ENCODE measurements at places on chromosomes 12 and 14. TPM values are rescaled to one million over a fixed set of nuclear protein-coding genes. Genes with fewer than 3 reads are reported as not detected.

GLI1 gene
- polyA plus RNA-seq = not detected

- peaks cover 9% of the 10 kb centered on the region for H3K36me3 ChIP-seq
- peak; percentile 69 for DNase-seq
- H3K27me3 ChIP-seq = no peaks in the 10 kb centered on the region
- no peaks in the 10 kb centered on the region for H3K4me1 ChIP-seq
- no peak overlapping the region for H3K4me3 ChIP-seq
- no peak overlapping the region for H3K27ac ChIP-seq
Measured at GRCh38 chr14:49615776-49616175, 4.7 kb downstream of the RPL36AL start.

ARF3 gene
- 102 TPM for polyA plus RNA-seq

- no peaks in the 10 kb centered on the region for H3K4me1 ChIP-seq
- peaks cover 8% of the 10 kb centered on the region for H3K36me3 ChIP-seq
- DNase-seq = no peak
- no peak overlapping the region for H3K27ac ChIP-seq
- no peaks in the 10 kb centered on the region for H3K27me3 ChIP-seq
Measured at GRCh38 chr14:75041613-75042012, 9.7 kb downstream of the MLH3 start.

DNA sequence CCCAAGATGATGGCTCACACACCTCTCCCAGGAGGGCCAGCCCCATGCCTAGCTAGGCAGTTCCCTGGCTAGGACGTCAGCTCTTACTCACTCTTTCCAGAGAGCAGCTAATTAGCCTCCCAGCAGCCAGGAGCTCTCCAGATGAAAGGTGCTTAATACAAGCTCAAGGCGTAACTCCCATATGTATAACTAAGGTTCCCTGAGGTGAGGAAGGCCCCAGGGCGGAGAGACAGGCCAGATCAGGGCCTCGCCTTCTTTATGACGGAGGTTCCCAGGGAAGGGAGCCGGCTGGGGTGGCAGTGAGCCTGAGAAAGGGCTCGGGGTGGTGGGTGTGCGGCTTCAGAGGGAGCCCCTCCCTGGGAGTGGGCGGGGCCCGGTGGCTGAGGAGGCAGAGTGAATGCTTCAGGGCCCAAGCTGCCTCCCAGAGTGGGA, 26.4 kb upstream of the ZFP36L1 start:
- H3K27me3 ChIP-seq = no peaks in the 10 kb centered on the region
- DNase-seq = peak; percentile 46
- peaks cover 26% of the 10 kb centered on the region for H3K4me1 ChIP-seq

DNA sequence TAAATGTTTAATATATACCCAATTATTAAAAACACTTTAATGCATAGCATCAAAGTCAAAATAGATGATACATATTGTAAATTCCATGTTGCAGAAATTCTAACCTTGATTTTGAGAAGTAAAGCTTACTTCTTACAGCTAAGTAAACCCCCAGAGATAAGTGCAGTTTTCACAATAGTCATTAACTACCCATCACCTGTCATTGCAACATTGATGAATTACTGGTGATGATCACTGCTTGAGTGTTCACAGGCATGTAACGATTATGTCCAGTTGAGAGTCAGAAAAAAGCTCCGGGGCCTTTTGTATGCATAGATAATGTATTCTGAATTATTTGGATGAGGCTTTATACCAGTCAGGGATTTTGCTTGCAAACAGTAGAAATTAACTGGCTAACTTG, 67.7 kb downstream of the ZNF664 start:
- no peaks in the 10 kb centered on the region for H3K4me1 ChIP-seq
- no peak for DNase-seq
- H3K27ac ChIP-seq = no peak overlapping the region
- H3K36me3 ChIP-seq = no peaks in the 10 kb centered on the region

DNA sequence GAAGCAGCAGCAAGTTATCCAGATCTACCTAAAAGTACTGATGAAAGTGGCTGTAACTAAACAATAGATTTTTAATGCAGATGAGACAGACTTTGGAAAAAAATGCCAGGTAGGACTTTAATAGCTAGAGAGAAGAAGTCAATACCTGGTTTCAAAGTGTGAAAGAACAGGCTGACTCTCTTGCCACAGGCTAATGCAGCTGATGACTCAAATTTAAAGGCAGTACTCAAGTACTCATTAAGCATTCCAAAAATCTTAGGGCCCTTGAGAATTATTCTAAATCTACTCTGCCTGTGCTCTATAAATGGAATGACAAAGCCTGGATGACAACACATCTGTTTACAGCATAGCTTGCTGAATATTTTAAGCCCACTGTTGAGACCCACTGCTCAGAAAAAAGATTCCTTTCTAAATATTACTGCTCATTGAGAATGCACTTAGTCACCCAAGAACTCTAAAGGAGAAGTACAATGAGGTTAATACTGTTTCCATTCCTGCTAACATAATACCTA, 68.6 kb upstream of the SYT1 start:
- no peaks in the 10 kb centered on the region for H3K4me1 ChIP-seq
- H3K4me3 ChIP-seq = no peak overlapping the region
- H3K36me3 ChIP-seq = no peaks in the 10 kb centered on the region
- H3K27ac ChIP-seq = no peak overlapping the region
- H3K27me3 ChIP-seq = no peaks in the 10 kb centered on the region

GRCh38 chr14:68958553-68958952, 20.5 kb downstream of the ACTN1 start:
- H3K27ac ChIP-seq = no peak overlapping the region
- no peaks in the 10 kb centered on the region for H3K27me3 ChIP-seq
- DNase-seq = no peak
- H3K36me3 ChIP-seq = no peaks in the 10 kb centered on the region
- peaks cover 12% of the 10 kb centered on the region for H3K4me1 ChIP-seq

MFAP5 gene
- 0.10 TPM for polyA plus RNA-seq

ARMH4 gene
- 78.1 TPM for polyA plus RNA-seq

- DNase-seq = peak; percentile 69
- H3K27ac ChIP-seq = no peak overlapping the region
- H3K4me3 ChIP-seq = no peak overlapping the region
- H3K27me3 ChIP-seq = no peaks in the 10 kb centered on the region
- H3K36me3 ChIP-seq = no peaks in the 10 kb centered on the region
Measured at GRCh38 chr12:20119596-20120402, 248.5 kb upstream of the PDE3A start.

CD163 gene
- not detected for polyA plus RNA-seq

KLC1 gene
- 190 TPM for polyA plus RNA-seq

GRCh38 chr12:67942724-67943123, 46.5 kb upstream of the IFNG-AS1 start:
- peaks cover 30% of the 10 kb centered on the region for H3K4me1 ChIP-seq
- no peaks in the 10 kb centered on the region for H3K27me3 ChIP-seq
- H3K27ac ChIP-seq = peak overlapping the region; percentile 82
- no peaks in the 10 kb centered on the region for H3K36me3 ChIP-seq
- H3K4me3 ChIP-seq = no peak overlapping the region

GRCh38 chr12:42422785-42423184, 96.8 kb downstream of the PPHLN1 start:
- no peak for DNase-seq
- no peaks in the 10 kb centered on the region for H3K36me3 ChIP-seq
- no peaks in the 10 kb centered on the region for H3K27me3 ChIP-seq
- H3K4me3 ChIP-seq = no peak overlapping the region
- H3K4me1 ChIP-seq = peaks cover 8% of the 10 kb centered on the region
- no peak overlapping the region for H3K27ac ChIP-seq

- H3K27me3 ChIP-seq = no peaks in the 10 kb centered on the region
- peak overlapping the region; percentile 90 for H3K4me3 ChIP-seq
- DNase-seq = no peak
- no peaks in the 10 kb centered on the region for H3K36me3 ChIP-seq
Measured at GRCh38 chr14:69610874-69611171, 573 bp upstream of the SUSD6 start.

DNA sequence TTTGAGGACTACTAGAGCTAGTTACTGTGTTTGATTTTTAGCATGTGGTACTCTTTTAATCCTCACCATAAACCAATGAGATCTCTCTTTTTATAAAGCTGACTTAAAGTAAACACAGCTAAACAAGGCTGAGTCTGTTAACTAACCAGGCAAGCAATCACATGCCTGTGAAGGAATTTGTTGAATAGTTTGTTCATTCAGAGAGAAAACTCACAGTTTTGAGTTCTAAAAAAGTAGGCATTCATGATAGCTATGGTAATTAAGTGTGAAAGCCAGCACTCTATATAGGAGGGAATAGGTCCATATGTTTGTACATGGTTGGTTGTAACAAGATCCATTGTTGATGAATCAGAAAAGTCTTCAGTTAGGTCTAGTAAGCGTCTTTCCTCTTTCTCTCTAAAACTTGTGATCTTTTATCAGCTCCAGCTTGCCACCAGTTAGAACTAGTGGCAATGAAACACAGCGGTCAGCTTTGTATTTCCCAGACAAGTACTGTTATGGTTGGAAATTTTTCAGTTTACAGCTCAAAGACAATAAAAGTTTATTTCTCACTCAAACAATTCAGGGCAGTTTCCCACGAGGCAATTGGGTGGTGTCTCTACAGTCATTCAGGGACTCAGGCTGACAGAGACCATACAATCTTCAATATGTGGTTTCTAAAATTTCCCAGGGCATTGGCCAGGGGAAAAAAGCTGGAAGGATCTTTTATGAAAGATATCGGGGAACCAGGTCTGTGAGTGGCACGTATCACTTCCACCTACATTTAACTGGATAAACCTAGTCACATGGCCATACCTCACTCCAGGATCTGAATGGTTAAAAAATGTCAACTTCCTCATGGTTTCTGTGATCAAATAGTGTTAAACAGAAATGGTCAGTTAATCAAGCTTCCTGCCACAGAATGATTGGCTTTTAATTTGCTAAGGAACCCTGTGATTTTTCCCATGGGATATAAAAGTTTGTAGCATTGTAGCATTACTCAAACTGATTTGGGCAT, 203.1 kb downstream of the KIF21A start:
- no peaks in the 10 kb centered on the region for H3K36me3 ChIP-seq
- no peak overlapping the region for H3K4me3 ChIP-seq
- DNase-seq = no peak
- H3K4me1 ChIP-seq = no peaks in the 10 kb centered on the region
- no peaks in the 10 kb centered on the region for H3K27me3 ChIP-seq

- no peaks in the 10 kb centered on the region for H3K27me3 ChIP-seq
- H3K4me1 ChIP-seq = no peaks in the 10 kb centered on the region
- no peak overlapping the region for H3K27ac ChIP-seq
Measured at GRCh38 chr12:6110006-6110405, 14.5 kb downstream of the VWF start.

DNA sequence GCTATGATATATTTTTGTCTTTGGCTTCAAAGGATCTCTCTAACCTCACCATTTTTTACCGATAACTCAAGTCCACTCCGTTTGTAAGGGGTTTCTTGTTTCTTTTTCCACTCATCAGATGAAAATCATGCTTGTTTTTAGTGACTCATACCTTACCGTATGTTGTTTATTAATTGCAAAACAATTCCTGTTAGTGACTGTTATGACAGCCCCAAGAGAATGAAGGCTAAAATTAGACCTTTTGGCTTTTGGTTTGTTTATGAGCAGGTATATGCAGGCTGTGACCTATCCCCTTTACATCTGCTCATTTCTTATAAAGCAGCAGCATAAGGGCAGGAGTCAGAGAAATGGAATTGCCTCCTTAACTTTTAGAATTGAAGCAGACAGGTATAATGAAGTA, 319.8 kb downstream of the CEP128 start:
- H3K27ac ChIP-seq = no peak overlapping the region
- H3K27me3 ChIP-seq = no peaks in the 10 kb centered on the region
- H3K4me1 ChIP-seq = no peaks in the 10 kb centered on the region
- no peaks in the 10 kb centered on the region for H3K36me3 ChIP-seq

LRP1-AS gene
- polyA plus RNA-seq = not detected

- H3K4me3 ChIP-seq = no peak overlapping the region
- H3K36me3 ChIP-seq = no peaks in the 10 kb centered on the region
- H3K4me1 ChIP-seq = no peaks in the 10 kb centered on the region
- no peak overlapping the region for H3K27ac ChIP-seq
- H3K27me3 ChIP-seq = no peaks in the 10 kb centered on the region
Measured at GRCh38 chr14:87187786-87188185, 805.2 kb downstream of the GALC start.

GRCh38 chr12:100460702-100461101, 13.0 kb upstream of the NR1H4 start:
- no peaks in the 10 kb centered on the region for H3K4me1 ChIP-seq
- H3K4me3 ChIP-seq = no peak overlapping the region
- H3K27me3 ChIP-seq = no peaks in the 10 kb centered on the region
- H3K36me3 ChIP-seq = no peaks in the 10 kb centered on the region

DNA sequence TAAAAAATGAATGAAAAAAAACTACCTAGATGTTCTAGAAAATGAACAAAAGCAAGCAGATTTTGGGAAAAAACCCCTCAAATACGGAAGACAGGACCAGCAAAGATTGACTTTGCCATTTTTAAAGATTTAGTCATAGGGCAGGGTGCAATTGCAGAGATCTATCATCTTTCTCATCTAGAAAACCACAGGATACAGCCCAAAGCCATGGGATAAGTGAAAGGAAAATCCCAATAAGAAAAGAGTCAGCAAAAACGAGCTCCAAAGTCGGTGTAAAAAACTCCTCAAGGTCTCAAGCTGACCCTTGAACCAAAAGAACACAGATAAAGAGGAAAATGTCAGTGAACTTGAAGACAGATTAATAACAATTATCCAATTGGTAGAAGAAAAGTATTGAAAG, 28.0 kb downstream of the CEP290 start:
- no peak for DNase-seq
- no peak overlapping the region for H3K27ac ChIP-seq
- no peak overlapping the region for H3K4me3 ChIP-seq
- no peaks in the 10 kb centered on the region for H3K4me1 ChIP-seq
- no peaks in the 10 kb centered on the region for H3K27me3 ChIP-seq
- peaks cover 42% of the 10 kb centered on the region for H3K36me3 ChIP-seq

- H3K27me3 ChIP-seq = no peaks in the 10 kb centered on the region
- no peak for DNase-seq
- peak overlapping the region; percentile 69 for H3K27ac ChIP-seq
- H3K4me1 ChIP-seq = peaks cover 5% of the 10 kb centered on the region
- no peaks in the 10 kb centered on the region for H3K36me3 ChIP-seq
Measured at GRCh38 chr14:50705026-50705593, 37.0 kb upstream of the SAV1 start.

- no peak overlapping the region for H3K27ac ChIP-seq
- no peak overlapping the region for H3K4me3 ChIP-seq
- H3K36me3 ChIP-seq = no peaks in the 10 kb centered on the region
- peak; percentile 56 for DNase-seq
Measured at GRCh38 chr12:51923506-51924365, 16.4 kb downstream of the ACVRL1 start.

GRCh38 chr14:68278576-68279436, 459.2 kb downstream of the RAD51B start:
- H3K27ac ChIP-seq = peak overlapping the region; percentile 8
- peaks cover 22% of the 10 kb centered on the region for H3K4me1 ChIP-seq
- no peak overlapping the region for H3K4me3 ChIP-seq
- no peaks in the 10 kb centered on the region for H3K27me3 ChIP-seq
- H3K36me3 ChIP-seq = no peaks in the 10 kb centered on the region

- no peak overlapping the region for H3K27ac ChIP-seq
- H3K4me1 ChIP-seq = no peaks in the 10 kb centered on the region
- no peak overlapping the region for H3K4me3 ChIP-seq
- no peaks in the 10 kb centered on the region for H3K36me3 ChIP-seq
- no peaks in the 10 kb centered on the region for H3K27me3 ChIP-seq
- no peak for DNase-seq
Measured at GRCh38 chr12:108591267-108591980, 6.5 kb downstream of the TMEM119 start.

TGFB3 gene
- polyA plus RNA-seq = 11.3 TPM

- no peak overlapping the region for H3K4me3 ChIP-seq
- H3K36me3 ChIP-seq = no peaks in the 10 kb centered on the region
- no peak for DNase-seq
Measured at GRCh38 chr12:111932241-111932640, 80.7 kb downstream of the TMEM116 start.

RAPGEF3 gene
- 5.5 TPM for polyA plus RNA-seq

All from cardiac muscle cell (in vitro differentiated cells and primary cell).